IMR-90 (cell line): ENCODE measurements at places on chromosomes 2 and 18.

GRCh38 chr2:145851730-145852129, 1331.8 kb upstream of the ZEB2 start:
- no peaks in the 10 kb centered on the region for H3K27me3 ChIP-seq
- DNase-seq: no peak
- no peaks in the 10 kb centered on the region for H3K4me1 ChIP-seq
- H3K36me3 ChIP-seq: no peaks in the 10 kb centered on the region
- no peak overlapping the region for H3K4me3 ChIP-seq

GRCh38 chr2:224525774-224526173, 59.4 kb downstream of the CUL3 start:
- H3K4me3 ChIP-seq: no peak overlapping the region
- H3K27ac ChIP-seq: no peak overlapping the region
- peaks cover 14% of the 10 kb centered on the region; the same call in 1 of the 2 replicates for H3K4me1 ChIP-seq
- H3K27me3 ChIP-seq: no peaks in the 10 kb centered on the region
- peaks cover 3% of the 10 kb centered on the region for H3K36me3 ChIP-seq
- no peak for DNase-seq

DNA sequence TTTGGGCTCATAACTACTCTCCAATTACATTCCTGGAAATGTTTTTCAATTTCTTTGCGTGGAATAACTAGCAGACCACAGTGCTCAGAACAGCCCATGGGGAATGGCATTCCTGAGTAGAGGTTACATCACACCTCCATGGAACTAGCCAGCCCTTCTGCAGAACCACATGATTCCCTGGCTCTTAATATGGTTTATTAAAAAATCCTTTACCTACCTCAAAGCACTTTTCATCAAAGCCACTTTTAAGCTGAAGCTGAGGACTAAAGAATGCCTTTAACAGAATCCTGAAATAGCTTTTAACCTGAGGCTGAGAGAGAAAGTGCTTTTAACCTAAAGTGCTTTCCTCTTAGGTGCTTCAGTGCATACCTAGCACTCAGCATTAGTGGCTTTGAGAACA, 376.3 kb downstream of the ARHGAP15 start:
- DNase-seq: peak; percentile 8
- H3K27me3 ChIP-seq: no peaks in the 10 kb centered on the region
- H3K4me3 ChIP-seq: no peak overlapping the region
- no peaks in the 10 kb centered on the region for H3K36me3 ChIP-seq

GRCh38 chr2:105625632-105626031, 119.1 kb upstream of the NCK2 start:
- DNase-seq: no peak
- H3K4me3 ChIP-seq: no peak overlapping the region
- H3K27me3 ChIP-seq: peaks cover 37% of the 10 kb centered on the region
- no peak overlapping the region for H3K27ac ChIP-seq
- no peaks in the 10 kb centered on the region for H3K4me1 ChIP-seq

DNA sequence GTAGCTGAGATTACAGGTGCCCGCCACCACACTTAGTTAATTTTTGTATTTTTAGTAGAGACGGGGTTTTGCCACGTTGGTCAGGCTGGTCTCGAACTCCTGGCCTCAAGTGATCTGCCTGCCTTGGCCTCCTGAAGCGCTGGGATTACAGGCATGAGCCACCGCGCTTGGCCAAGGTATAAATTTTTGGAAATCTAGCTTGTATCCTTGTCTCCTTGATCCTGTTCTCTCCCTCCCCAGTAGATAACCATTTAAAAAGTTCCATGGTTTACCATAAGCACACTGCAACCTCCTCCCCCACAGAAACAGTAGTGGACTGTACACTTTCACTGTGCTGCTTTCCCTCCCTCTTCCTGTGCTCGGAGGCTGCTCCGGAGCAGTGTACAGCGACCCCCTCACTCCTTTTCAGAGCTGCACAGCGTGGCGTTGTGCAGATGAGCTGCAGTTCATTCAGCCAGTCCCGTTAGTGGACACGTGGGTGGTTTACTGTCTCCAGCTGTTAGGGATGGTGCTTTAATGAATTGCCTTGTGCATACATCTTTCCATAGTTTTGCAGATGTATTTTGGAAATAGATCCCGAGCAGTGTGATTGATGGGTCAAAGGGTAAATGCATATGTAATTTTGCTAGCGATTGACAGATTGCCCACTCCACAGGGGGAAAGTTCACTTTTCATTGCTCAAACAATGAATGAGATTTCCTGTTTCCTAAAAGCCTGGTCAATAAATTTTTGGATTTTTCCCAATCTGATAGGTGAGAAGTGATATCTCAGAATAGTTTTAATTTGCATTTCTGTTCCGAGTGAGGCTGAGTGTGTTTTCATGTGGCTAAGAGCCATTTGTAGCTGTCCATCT, 14.8 kb downstream of the ASB1 start:
- no peaks in the 10 kb centered on the region for H3K27me3 ChIP-seq
- H3K4me1 ChIP-seq: peaks cover 14% of the 10 kb centered on the region
- no peak overlapping the region for H3K27ac ChIP-seq
- H3K4me3 ChIP-seq: no peak overlapping the region
- DNase-seq: peak; percentile 22

GRCh38 chr2:137910641-137911040, 53.6 kb upstream of the HNMT start:
- H3K4me3 ChIP-seq: no peak overlapping the region
- H3K27me3 ChIP-seq: 0 out of 2 replicates have a peak, but pooled peaks cover 2% of the 10 kb centered on the region
- peak; percentile 20 for DNase-seq
- no peaks in the 10 kb centered on the region for H3K36me3 ChIP-seq
